Activated naive CD4-positive, alpha-beta T cell treated with anti-CD3 and anti-CD28 coated beads, Interleukin-2, amount 50 U/mL, for 72 hours (primary cell): ENCODE measurements at places on chromosomes 4 and X. TPM values are rescaled to one million over a fixed set of nuclear protein-coding genes. Genes with fewer than 3 reads are reported as not detected.

DNA sequence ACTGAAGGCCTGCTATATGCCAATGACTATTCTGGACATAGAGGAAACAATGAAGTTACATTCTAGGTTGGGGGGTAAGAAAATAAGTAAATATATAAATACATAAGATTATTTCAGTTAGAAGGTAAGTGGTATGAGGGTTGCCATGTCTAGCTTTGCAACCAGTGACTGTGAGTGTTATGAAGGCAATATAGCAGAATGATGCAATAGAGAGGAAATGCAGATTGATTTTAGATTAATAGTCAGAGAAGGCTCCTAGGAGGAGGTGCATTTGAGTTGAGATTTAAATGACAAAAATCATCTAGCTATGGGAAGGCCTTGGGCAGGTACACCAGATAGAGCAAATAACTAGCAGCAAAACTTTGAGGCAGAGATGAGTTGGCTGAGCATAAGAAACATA lies 243.2 kb downstream of the FBXO8 start:
- no peak for DNase-seq

- no peak for DNase-seq
Measured at GRCh38 chr4:2276581-2277325, 14.8 kb upstream of the MXD4 start.

The FAT1 gene
- 0.02 TPM for total RNA-seq

GRCh38 chr4:72846280-72847111 lies 223.0 kb downstream of the COX18 start:
- no peak for DNase-seq

- DNase-seq: no peak
Measured at GRCh38 chrX:49137492-49137891, 14.0 kb upstream of the GPKOW start.

DNA sequence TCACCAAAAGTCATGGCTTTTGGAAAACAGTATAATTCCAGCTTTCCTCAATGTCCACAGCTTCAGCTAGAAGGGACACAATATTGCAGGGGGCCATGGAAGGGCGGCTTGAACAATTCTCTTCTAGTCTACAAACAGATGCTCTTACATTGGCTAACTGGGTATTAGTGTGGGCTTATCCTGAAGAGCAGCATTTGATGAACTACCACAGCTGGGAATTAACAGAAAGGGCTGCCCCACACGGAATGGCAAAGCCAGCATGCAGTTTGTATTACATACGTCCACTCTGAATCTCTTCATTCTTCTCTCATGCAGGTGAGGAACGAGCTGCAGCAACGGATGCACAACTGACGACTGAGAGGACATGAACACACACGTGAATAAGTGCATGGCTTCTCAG lies 13.0 kb upstream of the PDCL2 start:
- no peak for DNase-seq

- DNase-seq: no peak
Measured at GRCh38 chr4:17090063-17090462, 191.6 kb upstream of the LDB2 start.

DNA sequence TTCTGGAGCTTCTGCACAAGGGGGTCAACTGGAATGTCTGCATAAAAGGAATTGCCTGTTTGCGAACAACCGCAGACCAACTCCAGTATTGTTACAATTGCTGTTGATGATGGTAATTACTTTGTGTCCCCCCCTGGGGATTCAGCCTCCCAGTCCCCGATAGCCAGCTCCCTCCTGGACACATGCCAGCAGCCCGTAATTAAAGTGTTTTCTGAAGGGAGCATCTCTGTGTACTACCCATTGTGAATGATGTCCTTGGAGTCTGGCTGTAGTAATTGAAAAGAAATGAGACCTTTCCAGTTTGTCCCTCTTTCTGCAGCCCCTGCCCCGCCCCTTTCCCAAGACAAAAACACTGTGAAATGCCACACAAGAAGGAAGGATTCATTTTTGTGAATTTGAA lies 377.1 kb upstream of the LCORL start:
- no peak for DNase-seq

GRCh38 chr4:123398853-123399626 lies 2.4 kb downstream of the SPRY1 start:
- DNase-seq: peak; percentile 49

The FAM200B gene
- 10.6 TPM for total RNA-seq

The NDNF gene
- 0.47 TPM for total RNA-seq

The SORBS2 gene
- total RNA-seq: not detected

GRCh38 chrX:41452565-41453356 lies 5.6 kb downstream of the NYX start:
- no peak for DNase-seq

The CNOT6L gene
- total RNA-seq: 114 TPM

DNA sequence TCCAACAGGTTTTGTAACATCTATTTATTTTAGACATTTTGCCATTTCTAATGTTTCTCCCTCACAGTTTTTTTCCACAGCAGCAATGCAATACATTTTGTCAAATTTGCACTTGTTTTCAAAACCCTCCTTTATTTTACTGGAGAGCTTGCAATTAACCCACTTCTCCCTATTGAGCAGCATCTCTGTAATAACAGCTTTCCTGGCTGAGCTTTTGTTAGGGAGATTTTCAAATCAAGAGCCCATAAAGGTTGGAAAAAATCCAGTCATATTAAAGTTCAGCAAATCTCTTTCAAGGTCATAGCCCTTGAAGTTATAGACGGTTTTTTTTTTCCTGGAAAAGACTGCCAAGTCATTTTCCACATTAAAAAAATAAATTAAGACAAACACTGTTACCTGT lies 450.6 kb upstream of the TENM3 start:
- no peak for DNase-seq

- DNase-seq: no peak
Measured at GRCh38 chr4:153409924-153410501, 56.1 kb upstream of the TMEM131L start.
